ENCODE measurements at places on chromosomes 6 and 20.

DNA sequence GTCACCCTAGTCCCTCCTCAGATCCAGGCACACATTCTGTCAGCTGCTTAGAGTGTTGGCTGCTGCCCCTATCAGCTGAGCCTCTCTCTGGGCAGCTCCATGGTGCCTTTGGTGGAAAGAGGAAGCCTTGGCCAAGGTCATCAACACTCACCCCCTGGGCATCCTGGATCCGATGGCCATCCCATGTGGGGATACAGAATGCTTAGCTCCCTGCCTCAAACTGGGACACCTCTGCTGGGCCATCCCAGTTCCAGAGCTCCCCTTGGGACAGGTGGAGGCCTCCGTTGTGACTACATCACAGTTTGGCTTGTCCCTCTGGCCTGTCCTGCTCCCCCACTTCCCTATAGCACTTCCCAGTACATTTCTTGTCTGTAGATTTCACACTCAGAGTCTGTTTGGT, 45.6 kb downstream of the TOX2 start:
- no peak for DNase-seq

- no peak for DNase-seq
These were observed 133.8 kb downstream of the SNX5 start for GRCh38 chr20:17834804-17835203.

DNA sequence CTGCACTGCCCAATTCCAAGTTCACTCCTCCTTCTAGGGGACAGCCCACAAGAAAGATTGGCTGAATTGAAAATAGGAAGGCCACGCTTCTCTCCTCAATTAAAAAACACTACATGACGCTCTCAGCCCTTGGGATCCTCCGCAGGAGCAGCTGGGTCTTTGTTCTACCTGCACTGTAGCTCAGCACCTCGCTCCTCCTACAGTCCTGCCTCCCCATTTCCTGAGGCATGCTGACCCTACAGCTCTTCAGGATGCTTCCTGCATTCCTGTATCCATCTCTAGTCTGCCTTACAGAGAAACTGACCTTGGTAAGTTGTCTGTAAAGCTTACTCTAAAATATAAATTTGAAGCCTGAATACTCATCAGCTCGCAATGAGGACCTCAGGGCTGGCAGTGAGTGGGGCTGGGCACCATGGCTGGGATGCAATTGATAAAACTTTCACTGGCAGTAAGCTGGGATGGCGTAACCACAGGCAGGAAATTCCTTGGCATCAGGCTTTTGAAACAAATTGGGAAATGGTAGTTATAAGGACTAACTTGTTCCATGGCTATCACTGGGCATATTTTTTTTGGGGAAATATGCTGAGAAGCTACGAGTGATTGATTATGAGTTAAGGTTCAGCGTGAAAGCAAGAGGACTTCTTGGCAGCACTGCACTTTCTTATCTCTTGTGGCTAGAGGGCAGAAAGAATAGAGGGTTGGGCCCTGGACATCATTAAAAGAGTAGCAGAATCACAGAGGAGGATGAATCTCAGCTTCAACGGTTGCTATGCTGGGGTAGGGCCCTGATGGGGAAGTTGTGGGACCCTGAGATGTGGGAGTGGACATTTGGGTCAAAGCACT, 11.7 kb upstream of the SIRPB1 start:
- no peak for DNase-seq

DNA sequence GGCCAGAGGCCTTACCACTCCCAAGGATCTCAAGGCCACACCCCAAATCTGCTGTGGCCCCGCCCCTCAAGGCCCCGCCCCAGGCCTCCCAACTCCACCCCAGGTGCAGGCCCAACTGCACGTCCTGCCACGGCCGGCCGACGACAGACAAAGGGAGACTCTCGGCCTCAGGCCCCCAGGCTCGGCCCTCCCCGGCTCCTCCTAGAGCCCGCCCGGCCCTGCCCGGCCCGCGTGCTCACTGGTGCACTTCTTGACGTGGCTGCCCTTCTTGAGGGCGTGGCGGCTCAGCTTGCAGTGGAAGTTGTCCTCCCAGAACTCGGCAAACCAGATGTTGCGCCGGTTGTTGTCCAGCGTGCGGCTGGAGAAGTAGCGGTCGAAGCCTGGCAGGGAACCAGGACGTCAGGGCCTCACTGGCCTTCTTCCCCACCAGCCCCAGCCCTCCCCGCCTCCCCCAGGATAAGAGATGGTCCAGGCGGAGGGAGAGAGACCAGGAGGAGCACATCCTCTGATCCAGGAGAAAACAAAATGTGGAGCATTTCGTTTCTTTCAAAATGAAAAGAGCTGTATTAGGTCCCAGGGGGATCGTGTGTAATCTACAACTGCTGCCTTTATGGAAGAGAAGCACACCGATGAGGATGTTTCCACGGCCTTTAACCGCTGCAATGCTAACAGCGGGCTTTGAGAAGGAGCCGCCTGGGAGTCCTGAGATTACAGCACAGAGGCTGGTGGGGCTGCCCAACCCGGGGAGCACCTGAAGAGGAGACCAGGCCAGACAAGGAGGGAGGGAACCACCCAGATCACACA, 89.4 kb downstream of the GRM4 start:
- DNase-seq: no peak

DNA sequence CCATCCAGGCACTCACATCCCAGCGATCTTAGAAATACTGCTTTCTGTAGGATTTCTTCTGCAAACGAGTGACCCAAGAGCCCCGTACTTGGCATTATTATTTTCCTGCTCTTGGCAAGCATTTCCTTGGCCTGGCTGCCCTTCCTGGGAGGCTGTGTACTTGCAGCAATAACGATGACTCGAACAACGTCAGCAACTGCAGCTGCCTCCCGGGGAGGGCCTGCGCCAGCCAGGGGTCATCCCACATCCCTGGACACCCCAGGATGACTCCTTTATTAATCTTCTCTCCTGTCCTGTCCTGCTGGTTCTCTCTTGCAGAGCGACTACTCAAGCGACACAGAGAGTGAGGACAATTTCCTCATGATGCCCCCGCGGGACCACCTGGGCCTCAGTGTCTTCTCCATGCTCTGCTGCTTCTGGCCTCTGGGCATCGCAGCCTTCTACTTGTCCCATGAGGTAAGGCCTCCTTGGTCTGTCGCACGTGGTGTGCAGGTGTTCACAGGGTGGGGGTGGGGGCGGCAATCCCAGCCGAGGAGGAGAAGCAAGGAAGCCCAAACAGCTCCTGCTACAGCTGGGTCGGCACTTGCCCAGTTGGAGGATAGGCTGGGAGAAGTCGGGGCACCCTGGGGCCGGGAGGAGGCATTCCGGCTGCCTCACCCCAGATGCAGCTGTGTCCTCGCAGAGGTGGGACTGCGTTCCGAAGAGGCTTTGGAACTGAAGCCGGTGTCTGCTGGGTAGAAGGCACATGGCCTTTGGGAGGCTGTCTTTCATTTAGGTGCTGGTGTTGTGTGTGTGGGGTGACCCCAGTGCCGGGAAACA, 115.3 kb downstream of the SYNDIG1 start:
- no peak for DNase-seq

- no peak for DNase-seq
These were observed 9.7 kb upstream of the HMGA1 start for GRCh38 chr6:34226731-34227586.

DNA sequence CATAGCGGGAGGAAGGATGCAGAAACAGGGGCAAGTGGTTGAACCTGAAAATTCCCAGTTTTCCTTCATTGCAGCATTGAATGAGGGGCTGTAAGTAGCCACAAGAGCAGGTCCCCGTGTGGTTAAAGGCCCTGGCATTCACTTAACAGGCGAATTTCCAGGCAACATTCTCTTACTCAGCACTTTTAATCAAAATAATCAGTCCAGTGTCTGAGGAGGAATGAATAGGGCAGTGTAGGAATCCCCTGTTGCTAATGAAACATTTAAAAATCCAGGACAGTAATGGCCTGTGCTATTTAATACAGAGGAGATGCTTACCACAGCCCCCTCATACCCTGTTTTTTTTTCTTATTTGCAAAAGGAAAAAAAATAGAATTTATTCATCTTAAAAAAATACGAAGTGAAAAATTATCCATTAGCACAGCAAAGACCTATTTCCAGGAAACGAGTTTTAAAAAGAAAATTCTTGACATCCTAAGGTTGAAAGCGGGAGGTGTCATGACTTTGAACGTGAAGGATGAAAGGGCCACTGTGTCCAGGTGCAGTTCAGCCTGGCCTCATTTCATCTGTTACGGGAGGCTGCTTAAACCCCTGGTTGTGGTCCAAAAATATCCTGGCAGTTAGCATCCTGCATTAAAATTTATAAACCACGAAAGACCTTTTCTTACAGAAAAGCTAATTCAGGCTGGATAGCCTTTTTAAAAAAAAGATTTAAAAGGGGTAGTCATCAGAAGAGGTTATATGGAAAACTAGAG, 20.2 kb downstream of the MYLK4 start:
- no peak for DNase-seq

- DNase-seq: no peak
These were observed 192.3 kb downstream of the C6orf118 start for GRCh38 chr6:165117121-165117520.

DNA sequence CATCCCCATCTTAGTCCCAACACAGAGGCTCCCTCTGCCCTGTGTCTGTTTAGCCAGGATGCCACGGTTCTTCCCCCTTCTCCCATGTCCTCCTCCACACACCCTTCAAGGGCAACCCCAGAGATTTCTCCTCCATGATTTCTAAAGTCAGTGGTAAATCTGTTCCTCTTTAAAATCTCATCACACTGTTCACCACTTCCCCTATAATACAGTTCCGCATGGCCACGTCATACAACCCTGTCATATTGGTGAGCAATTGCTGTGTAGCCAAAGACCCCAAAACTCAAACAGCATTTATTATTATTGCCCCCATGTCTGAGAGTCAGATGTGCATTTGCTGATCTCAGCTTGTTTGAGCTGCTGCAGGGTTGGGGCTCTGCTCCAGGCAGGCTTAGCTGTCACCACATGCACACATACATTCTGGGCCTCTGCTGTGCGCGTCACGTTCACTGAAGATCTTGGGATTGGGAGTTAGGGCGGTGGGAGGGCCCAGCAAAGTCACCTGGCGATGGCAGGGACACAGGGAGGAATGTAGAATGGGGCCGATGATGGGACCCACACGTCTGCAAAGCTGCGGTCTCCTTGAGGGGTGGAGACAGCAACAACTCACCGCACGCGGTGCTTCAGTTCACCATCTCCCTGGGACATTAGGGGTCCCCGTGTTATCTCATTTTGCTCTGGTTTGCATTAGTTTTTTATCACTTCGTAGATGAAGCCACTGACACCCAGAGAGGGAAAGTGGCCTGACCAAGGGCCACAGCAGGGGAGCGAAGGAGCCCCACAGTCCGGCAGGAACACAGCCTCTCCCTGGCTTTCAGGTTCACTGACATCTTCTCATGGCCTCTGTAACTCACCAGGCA, 36.9 kb upstream of the CD93 start:
- DNase-seq: no peak

DNA sequence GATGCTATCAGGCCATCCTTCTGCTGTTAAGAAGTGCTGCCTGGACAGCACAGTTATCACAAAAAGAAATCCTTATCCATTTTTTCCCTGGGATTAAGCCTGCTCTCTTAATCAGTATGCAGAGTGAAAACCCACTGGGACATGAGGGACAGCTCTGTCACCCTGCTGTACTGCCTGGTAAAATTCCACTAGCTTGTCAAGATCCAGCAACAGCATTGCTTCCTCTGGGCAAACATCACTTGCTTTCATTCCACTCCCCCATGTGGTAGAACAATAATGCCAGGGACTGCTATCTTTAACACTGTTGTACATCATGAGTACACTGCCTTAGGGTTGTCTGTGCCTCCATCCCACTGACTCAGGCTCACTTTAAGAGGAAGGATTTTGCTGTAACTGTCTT, 331.3 kb downstream of the KIF16B start:
- DNase-seq: no peak

DNA sequence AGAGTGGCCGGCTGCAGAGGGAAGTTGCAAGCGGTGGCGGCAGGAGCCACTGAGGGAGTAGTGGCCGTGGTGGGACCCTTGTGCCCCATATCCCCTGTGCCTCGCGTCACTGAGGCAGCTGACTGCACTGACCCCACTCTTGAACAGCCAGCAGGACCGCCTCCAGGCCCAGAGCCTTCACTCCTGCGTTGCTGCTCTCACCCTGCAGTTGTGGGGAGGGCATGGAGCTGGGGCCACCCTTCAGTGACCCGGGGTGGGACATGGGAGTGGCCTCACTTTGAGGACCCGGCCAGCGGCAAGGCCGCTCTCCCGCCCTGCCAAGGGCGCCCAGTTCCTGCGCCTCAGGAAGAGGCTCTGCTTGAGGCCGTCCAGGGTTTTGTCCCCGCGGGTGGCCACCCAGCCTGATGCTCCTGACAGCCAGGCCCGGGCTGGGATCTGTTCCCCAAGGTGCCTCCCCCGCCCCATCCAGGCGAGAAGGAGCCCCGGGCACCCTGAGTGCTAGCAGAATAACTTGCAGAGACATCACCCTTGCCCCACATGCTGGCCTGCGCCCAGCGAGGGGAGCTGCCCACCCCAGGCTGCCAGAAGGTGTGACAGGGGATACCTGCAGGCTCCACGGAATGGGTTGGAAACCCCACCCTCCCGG, 44.4 kb downstream of the HLA-DRA start:
- DNase-seq: no peak

- DNase-seq: no peak
These were observed 20.5 kb downstream of the BCAS4 start for GRCh38 chr20:50815162-50815989.

GRCh38 chr6:42522942-42523814, 40.7 kb upstream of the UBR2 start:
- DNase-seq: no peak

DNA sequence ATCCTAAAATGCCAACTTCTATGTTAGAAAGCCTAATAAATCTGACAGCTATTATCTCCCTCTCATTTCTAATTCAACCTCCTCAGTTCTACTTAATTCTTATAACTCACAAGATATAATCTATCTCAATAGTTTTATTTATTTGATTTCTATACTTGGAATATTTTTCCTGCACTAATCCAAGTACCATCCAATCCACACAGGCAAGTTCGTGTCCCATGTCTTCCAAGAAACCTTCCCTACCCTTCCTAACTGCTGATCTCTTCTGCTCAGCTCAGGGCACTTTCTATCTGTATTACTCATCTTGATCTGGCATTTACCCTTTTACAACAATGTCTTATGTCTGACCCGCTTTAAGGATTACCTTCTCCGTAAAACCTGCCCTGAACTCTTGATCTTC, 18.2 kb downstream of the NCOA5 start:
- no peak for DNase-seq

- DNase-seq: no peak
These were observed 8.2 kb upstream of the NTSR1 start for GRCh38 chr20:62700261-62700930.

- DNase-seq: no peak
These were observed 632 bp downstream of the PRKN start for GRCh38 chr6:162726947-162727321.

Data from activated naive CD8-positive, alpha-beta T cell treated with anti-CD3 and anti-CD28 coated beads, Interleukin-2, amount 50 U/mL, for 16 hours (primary cell).